ENCODE measurements at places on chromosomes 16 and 17.

- no peak for DNase-seq
These were observed 460 bp upstream of the HSBP1 start for GRCh38 chr16:83807327-83807709.

GRCh38 chr16:51392521-51393187 is 241.6 kb upstream of the SALL1 start:
- no peak for DNase-seq

DNA sequence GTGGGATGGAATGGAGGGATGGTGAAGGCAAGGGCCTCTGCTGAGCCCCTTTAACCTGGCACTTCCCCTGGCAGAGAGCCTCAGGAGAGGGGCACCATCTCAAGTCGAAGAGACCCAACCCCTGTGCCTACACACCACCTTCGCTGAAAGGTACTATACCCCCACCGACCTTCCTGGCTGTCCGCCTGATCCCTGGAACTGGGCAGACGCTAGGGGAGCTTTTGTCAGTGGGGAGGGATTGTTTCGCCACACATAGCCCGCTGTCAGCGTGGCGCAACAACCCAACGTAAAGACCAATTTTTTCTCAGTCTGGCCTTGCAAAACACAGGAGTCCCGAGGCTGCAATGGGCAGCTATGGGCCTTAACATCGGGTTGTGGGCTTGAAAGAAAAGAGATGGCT is 3.1 kb downstream of the PPP1R1B start:
- no peak for DNase-seq

DNA sequence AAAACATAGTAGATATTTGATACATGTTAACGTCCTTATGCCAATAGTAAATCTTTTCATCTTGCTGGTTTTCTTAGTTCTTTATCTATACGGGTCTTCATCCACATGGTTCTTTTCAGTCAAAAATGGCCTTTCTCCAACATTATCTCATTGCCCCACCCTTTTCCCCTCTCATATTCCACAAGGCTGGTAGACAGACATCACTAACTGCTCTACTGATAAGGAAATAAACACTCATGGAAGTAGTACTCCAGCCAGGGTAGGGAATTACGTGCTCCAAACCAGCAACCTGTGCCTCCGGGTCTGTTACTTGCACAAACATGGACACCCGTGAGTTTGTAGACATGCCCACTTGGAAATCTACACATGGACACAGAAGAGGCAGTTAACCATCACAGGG is 141.4 kb downstream of the XYLT1 start:
- no peak for DNase-seq

DNA sequence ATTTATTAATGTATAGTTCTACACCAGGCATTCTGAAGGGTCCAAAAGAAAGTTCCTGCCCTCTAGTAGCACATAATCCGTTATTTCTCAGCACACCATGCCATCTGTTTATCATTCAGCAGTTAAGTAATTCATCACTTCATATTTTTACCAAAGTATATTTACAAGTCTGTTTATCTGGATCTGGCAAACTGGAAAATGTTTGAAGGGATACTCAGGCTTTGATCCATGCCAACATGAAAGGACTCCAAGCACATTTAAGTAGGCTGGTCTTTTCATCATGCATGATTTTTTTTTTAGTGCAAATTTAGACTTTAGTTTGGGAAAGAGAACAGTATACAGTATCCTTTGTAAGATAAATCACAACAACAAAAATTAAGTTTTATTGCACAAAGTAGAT is 4.1 kb upstream of the VPS4A start:
- DNase-seq, result no peak

- DNase-seq, result no peak
These were observed 53.7 kb downstream of the PLD6 start for GRCh38 chr17:17152385-17152784.

DNA sequence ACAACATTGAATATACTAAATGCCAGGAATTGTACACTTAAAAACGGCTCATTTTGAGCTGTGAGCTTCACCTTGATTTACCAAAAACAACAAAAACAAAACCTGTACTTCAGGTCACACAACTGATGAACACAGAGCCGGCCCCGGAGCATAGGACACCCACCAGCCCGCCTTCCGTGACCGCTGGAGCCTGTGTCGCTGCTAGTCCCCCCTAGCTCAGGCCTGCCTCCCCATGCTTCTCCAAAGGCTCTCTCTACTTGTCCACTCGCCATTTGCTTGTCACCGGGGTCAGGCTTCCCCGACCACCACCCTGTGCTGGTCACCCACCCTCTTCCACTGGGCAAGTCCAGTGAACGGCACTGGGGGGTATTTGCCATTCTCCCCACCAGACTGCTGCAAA is 113.8 kb upstream of the TNRC6C start:
- DNase-seq, result no peak

- no peak for DNase-seq
These were observed at the start of gene GALR2 for GRCh38 chr17:76074390-76075363. GALR2 (plus strand) TSS chr17:76074781; CDS start chr17:76074884, 103 bp downstream.

DNA sequence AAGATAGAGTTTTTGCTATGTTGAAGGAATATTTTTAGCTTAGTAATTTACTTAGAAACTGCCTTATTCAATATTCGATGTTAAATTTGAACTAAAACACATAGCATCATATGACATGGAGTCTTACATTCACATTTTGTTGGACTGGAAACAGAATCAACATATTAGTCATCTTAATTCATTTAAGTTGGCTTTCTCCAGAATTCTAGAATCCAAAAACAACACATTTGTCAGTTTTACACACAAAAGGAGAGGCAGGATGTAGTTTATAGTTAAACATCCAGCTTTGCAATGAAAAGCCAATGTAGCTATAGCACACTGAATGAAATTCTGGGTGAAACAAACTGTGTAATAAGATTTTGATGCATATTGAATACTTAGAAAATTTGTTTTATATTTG is 43.3 kb downstream of the WWOX start:
- no peak for DNase-seq

DNA sequence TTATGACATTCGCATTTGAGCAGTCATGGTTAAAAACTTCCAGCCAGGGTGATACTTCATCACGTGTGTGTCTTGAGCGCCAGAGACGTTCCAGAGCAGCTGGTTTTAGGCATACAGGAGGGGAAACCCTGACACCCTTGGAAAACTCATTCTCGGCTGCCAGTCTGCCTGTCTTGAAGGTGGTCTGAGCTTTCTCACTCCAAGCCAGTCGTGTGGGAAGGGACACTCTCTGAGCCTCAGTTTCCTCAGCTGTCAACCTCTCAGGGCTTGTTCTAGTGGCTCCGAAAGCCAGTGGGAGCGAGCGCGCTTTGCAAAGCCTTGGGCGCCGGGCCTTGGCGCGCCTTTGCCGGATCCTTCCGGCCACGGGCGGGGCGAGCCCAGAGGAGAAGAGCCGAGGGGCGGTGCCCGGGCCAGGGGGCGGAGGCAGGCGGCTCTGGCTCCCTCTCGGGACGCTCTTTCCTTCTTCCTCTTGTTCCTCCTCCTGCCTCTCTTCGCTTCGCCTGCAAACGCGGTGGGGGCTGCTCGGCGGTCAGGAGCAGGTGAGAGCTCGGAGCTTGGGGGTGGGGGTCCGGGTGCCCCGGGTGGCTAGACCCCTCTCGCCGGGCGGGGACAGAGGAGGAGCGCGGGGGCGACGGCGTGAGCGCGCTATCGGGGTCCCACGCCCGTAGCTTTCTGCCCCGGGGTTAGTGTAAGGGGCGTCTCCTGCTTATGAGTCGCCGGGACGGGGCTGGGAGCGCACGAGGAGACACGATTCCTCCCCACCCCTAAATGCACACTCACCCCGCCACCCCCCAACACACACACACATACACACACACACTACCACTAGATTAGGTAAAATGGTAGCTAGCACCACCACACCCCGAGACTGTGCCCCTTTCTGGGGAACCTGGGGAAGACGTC is at the start of gene LDAF1:
Gene LDAF1, plus strand, starts transcription at position 467 of the 903 bp plus-strand sequence. CDS start 2,509 bp downstream, outside the sequence.
- DNase-seq, result peak; percentile 46

GRCh38 chr17:57356719-57357391 is 100.5 kb downstream of the MSI2 start:
- DNase-seq, result no peak

GRCh38 chr17:77889866-77890760 is 68.4 kb upstream of the TNRC6C start:
- no peak for DNase-seq

- DNase-seq, result no peak
These were observed 727.4 kb upstream of the CA10 start for GRCh38 chr17:52885882-52886281.

DNA sequence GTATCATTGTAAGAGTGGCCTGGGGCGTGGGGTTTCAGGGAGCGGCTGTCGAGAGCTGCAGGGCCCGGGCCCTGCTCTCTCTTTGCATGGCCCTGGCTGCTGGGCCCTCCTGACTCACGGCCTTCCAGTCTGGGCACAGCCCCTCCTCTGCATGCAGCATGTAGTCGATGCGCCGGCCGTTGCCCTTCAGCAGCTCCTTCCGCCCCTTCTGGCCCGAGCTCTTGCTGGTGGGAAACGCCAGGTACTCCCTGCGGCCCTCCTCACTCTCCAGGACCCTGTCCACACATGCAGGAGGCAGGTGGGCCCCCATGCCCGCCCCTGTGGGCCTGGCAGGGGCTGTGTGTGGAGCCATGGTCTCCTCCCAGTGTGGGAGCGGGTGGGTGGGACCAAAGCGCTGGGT is 50.7 kb downstream of the PRMT7 start:
- no peak for DNase-seq

- no peak for DNase-seq
These were observed 15.0 kb downstream of the CA5A start for GRCh38 chr16:87921236-87921773.

GRCh38 chr16:71771571-71771970 is 37.1 kb downstream of the AP1G1 start:
- DNase-seq, result peak; percentile 31

DNA sequence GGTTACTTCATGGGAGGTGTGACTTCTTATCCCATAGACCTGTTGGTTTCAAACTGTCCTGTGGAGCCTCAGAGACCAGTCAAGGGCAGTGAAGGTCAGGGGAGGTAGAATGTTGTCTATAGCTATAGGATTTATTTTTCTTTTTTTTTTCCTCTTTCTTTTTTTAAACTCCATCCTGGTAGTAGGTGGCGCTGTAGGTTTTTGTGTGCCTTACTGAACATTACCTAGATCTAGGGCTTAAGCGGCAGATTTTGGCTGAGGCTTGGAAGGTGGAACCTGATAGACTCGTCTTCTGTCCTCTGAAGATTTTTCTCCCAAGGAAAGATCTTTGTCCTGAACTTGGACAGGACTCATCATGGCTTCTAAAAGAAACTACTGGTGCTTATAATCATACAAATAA is 8.2 kb upstream of the LASP1NB start:
- DNase-seq, result no peak

GRCh38 chr17:50181591-50182560 is 16.1 kb downstream of the SGCA start:
- no peak for DNase-seq

DNA sequence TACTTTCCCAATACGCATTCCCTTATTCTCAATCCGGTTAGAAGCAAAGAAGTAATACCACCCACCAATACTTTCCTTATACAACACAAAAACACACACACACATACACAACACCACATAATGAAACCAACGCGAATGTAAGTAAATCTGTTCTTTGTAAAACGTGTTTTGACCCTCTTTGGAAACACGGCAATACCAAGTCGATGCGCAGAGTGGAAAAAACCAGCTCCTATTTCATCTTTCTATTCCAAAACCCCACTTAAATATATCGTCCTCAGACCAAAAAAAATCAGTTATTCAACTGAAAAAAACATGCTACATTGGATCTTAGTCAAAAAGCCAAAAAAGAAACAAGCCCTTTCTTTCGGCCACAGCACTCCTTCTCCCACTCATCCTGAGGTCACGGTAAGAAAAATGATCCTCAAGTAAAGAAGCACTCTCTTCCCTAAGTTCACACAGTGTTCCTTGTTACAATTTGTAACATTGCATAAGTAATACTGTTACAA is 31.0 kb upstream of the ARL4D start:
- DNase-seq, result peak; percentile 69

DNA sequence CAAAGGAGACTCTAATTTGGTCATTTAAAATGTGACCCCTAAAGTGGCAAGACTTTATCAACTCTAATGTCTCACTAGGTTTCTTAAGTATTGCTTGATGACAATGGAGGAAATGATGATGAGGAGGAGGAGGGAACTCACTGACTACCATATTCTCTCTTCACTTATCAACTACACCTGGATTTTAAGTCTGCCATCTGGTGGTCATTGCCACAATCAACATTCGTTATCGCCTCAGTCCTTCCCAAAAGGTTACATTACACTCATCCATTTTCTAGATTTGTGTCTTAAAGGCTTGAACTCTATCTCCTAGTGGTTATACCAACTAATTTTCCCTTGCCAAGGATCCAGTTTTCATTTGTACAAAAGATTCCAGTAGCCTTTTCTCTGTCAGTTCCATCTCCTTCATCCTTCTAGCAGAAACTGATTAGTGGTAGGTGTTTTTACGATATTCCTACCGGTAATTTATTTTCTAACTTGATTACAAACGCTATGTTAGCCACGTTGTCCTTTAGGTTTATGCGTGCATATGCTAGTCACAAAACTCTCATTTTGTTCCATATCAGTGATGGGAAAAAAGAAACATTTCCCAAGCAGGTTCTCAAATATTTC is 114.6 kb upstream of the NOG start:
- DNase-seq, result peak; percentile 10

- no peak for DNase-seq
These were observed 39.4 kb downstream of the EFCAB13 start for GRCh38 chr17:47363171-47363570.

DNA sequence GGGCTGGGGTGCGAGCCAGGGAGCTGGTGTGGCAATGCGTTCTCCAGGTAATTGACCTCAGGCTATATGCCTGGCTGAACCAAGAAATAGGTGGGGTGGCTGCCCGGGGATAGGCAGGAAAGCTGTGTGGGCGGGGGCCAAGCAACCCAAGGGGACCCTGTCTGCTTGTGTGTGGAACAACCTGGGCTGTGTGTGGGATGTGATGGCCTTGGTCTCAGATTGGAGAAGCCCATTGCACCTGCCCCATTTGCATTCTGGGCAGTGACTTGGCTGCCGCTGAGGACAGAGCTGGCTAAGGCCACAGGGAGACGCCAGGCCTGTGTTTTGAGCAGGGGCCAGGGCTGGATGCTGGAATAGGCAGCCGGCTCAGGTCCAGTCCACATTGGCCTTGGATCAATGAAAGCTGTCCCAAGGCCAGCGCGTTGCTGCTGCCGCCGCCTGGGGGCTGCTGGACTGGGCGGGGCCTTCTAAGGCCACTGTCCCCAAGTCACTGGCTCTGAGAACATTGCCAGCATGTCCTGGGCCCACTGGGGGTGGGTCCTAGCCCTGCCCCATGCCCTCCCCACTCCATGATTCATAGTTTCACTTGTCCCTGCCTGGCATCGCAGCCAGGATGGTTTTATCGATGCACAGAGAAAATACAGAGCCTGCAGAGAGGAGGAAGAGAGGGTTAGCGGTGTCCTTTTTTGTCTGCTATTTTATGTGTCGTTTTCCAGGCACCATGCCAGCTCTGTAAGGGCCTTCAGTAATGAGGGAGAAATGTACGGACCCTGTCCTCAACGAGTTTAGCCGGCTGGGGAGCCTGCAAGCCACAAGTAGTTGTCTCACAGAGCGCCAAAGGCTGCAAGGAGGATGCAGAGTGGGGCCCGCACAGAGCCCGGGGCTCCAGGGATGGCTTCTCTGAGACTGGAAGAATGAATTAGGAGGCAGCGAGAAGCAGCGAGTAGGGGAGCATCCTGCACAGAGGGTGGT is 43.9 kb downstream of the NKD1 start:
- peak; percentile 76 for DNase-seq

Data from LNCaP clone FGC (cell line).